NCI-H187 (cell line): ENCODE measurements at places on chromosomes 3 and 15.

GRCh38 chr3:79954756-79955155 is 187.0 kb upstream of the ROBO1 start:
- DNase-seq, result no peak

- no peak for DNase-seq
Measured at GRCh38 chr15:85030301-85030929, 48.8 kb downstream of the PDE8A start.

- no peak for DNase-seq
Measured at GRCh38 chr3:196016485-196016884, 65.4 kb downstream of the TFRC start.

DNA sequence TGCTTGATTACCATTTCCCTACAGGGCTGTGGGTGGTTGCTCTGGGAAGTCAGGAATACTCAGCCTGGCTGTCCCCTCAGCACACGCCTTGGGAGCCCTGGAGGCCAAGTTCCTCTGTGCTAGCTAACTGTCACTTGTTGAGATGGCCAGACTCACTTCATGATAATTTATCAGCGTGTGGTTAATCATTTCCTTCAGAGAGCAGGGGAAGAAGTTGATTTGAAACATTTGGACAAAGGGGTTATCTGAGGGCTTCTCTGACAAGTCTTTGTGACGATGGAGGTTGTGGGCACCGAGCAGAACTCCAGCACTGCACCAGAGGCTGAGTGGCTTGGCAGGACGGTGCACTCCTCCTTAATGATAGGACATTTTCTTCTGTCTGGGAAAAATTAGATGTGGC is 61.9 kb downstream of the WHAMM start:
- DNase-seq, result no peak
